ENCODE measurements at places on chromosomes 16 and 17.
A peak's percentile ranks its signal among the peaks of the same experiment; 100 is the strongest.

GRCh38 chr17:38569701-38570512 lies 35.8 kb downstream of the SRCIN1 start:
- no peak for DNase-seq

DNA sequence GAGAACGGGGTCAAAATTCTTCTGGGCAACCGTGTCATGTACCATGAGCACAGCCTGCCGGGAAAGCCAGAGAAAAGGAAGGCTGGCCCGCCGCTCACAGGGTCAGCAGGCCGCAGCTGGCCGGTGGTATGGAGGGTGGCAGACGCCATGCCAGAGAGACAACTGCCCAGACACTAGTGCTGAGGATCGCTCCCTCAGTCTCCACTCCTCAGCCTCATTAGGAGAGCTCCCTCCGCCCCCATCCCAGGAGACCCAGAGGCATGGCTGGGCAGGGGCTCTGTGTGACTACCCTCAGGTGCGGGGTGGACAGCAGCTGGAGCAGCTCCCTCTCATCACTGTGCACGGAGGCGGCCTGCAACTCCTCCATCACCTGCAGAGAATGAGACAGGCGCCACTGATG lies 3.2 kb downstream of the MPP3 start:
- DNase-seq, result no peak

GRCh38 chr16:57137566-57138273 lies 45.3 kb downstream of the CPNE2 start:
- no peak for DNase-seq

- DNase-seq, result no peak
Observed at GRCh38 chr17:8463099-8463498, 27.4 kb downstream of the NDEL1 start.

- peak; percentile 61 for DNase-seq
Observed at GRCh38 chr16:69386596-69386995, 789 bp upstream of the TERF2 start.

- DNase-seq, result no peak
Observed at GRCh38 chr17:61733021-61733420, 130.3 kb downstream of the BRIP1 start.

DNA sequence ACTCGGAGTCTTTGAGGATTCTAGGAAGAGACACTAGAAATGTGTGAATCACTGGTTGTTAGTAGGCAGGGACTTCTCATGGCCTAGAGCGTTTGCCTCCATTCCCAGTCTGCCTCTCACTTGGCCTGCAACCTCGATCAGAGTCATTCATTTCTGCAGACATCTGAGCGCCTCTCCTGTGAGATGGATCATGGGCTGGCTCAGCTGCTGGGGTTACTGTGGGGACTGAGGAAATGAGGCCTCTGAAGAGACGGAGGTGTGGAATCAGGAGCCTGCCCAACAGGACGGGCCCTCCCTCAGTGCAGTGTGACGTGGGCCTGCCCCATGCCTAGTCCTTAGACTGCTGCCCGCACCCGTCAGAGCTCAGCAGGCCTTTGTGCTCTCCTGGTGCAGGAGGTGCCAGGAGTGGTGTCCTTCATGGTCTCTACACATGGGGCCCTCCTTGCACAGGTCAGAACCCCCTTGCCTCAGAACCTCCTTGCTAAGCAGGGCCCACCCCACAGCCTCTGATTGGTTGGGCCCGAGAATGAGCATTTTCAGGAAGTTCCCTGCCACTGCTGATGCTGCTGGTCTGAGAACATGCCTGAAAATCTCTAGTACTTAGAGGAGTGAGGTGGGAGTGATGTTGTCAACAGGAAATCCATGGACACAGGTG lies 99.4 kb downstream of the NPIPB11 start:
- DNase-seq, result peak; percentile 48

- no peak for DNase-seq
Observed at GRCh38 chr17:42414704-42415409, 8.2 kb downstream of the CAVIN1 start.

DNA sequence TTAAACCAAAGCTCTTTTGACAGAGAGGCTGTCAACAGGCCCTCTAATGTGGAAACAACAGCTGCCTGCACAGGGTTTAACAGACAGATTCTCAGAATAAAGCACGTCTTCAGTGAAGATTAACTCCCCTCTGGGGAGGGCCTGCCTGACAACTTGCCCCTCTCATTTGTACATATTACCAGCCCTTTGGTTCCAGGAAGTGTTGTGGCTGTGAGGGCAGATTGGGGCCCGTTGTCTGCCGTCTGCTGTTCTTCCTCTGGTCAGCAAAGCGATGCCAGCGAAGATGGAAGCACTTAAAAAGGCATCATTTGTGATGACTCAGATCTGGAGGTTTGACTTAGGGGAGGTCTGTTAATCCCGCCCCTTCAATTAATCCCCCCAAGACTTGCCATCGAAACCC lies 177.0 kb upstream of the IRX6 start:
- no peak for DNase-seq

- peak; percentile 65 for DNase-seq
Observed at GRCh38 chr17:29613352-29613837, 9.3 kb downstream of the CORO6 start.

DNA sequence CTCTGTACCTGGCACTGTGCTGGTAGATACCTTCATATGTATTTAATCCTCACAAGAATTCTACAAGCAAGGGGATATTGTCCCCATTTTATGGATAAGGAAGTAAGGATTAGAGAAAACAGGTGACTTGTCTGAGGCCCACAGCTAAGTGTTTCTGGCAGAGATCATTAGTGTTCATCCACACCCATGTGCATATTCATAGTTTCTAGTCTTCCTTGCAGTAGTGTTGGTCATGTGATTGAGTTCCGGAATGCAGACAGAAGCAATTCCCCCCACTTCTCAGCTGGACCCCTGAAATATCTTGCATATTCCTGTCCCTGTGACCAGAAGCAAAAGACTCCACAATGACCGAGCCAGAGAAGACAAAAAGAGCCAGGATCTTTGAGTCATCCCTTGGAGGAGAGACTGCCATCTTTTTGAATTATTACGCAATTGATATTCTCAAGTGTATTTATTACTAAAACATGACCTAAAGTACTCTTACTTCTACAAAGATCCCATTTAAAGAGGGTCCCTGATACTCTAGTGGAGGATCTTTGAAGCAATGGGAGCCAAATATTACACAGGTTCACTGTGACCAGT lies 43.4 kb downstream of the SOX9 start:
- no peak for DNase-seq

- no peak for DNase-seq
Observed at GRCh38 chr17:34166352-34166751, 88.7 kb upstream of the CCL2 start.

DNA sequence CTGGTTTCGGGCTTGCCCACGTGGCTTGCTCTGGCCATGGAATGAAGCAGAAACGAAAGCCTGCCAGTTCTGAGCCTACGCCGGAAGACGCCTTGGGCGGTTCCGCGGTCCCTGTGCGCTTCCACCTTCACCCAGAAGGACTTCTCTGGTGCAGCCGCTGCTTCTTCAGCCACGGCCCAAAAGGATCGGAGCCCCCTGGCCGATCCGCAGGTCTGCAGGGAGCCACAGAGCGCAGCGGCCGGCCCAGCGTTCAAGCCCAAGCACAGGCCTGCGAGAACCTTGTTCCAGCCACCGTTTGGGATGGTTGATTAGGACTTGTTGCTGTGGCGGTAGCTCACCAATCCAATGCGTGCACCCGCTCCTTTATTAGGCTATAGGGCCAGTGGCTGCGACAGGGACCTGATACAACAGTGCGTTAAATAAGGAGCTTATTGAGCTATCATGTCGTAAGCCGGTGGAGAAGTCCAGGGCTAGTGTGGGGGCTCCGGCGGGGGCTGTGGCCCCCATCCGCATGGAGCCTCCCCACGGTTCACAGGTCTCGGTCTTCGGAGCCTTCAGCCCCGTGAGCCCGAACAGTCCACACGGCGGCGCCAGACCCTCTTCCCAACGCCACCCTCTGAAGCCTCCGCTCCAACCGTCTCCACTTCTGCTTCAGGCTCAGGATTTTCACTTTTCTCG lies 10.2 kb upstream of the MPP2 start:
- DNase-seq, result no peak

DNA sequence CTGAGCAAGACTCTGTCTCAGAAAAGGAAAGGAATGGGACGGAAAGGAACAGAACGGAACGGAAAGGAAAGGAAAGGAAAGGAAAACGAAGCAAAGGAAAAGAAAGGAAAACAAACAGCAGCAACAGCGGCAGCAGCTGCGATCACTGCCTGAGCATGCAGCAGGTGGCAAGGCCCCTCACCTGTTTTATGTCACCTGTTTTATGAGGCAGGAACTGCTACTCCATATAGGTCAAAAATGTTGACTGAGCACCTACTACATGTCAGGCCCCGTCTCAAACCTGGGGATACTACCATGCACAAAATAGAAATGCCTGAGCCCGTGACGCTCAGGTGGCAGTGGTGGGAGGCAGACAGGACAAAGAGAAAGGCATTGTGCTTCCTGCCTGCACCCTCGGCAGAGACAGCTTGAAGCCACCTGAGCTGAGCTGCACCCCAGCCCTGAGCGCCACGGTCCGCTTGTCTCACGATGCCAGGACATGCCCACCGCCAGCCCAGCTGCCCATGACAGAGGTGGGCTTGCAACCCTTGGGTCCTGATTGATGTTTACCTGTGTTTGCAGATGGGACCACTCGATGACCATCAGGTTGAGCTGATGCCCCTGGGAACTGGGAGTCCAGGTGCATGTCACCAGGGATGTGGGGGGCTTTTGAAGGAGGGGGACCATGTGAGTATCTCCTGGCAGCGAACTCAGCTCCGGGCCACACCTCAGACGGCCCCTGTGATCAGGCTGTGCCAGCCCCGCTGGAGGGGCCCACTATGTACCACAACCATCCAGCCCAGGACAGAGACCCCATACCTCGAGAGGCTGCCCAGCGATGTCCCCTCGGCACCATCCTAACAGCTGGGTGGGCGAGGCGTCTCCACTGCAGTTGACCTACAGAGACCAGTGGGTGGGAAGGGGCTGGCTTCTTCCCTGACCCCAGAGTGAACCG lies 77.4 kb downstream of the RMI2 start:
- no peak for DNase-seq

GRCh38 chr17:82876602-82877379 lies 37.0 kb upstream of the ZNF750 start:
- DNase-seq, result peak; percentile 49

DNA sequence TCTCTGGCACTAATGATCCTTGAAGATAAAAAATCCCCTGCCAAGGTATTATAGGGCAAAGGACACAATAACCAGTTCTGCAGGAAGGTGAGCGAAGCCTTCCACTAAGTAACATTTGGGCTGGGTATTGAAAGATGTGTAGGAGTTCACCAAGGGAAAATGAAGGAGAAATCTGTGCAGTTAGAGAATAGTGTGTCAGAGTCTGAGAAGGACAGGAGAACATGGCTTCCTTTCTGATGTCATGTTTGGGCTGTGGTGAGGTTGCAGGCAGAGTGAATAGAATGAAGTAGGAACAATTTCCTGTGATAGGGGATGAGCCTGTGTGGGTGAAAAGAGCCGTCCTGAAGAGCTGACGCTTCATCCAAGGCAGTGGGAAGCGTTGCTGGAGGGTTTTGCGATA lies 24.1 kb upstream of the CIITA start:
- no peak for DNase-seq

DNA sequence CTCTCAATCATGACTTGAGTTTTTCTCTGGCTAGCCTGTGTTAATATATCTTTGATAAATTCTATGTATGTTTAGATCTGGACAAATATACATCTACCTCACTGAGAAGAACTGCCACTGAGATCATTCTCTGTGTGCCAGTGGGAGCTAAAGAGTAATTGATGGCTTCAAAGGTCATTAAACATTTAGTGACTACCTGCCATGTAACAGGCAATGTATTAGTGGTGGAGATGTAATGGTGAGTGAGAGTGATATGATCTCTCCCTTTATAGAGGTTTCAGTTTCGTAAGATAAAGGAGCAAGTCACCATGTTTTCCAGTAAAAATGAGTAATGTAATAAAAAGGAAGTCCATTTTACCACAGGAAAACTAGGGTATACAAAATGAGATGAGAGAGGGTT lies 235.8 kb upstream of the CDH8 start:
- DNase-seq, result no peak

DNA sequence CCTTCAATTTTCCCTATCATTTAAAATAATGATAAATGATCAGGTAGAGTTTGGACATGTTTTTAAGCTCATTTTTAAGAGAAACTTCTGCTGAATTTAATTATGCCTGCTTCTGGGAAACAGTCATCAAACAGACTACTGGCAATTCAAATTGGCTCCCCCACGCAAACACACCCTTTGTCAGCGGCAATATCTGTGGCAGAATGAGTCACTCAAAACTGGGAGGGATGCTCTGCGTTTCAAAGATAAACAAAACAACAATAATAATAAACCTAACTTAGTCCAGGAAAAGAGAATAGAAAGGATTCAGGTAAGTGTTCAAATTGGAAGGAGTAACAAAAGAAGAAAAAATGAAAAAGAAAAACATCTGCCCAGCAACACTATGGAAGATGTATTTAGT lies 108.1 kb upstream of the ERCC4 start:
- DNase-seq, result no peak

DNA sequence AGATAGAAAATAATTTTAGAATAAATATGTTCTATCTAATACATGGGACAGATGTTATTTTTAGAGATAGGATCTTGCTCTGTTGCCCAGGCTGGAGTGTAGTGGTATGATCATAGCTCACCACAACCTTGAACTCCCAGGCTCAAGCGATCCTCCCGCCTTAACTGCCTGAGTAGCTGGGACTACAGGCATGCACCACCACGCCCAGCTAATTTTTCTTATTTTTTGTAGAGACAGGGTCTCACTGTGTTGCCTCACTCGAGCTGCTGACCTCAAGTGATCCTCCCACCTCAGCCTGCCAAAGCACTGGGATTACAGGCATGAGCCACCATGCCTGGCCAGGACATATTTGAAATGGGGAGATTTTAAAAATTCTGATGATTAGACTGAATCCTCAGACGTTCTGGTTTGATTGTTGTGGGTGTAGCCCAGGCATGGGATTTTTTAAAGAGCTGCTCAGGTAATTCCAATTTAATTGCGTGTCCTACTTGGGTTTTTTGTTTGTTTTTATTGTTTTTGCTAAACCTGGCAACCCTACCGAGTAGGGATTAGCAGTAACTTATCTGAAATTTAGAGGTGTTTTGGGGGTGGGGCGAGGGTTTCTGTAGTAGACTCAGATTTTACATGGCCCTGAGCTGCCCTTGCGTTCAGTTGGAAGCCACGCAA lies 142.9 kb downstream of the RAB11FIP4 start:
- DNase-seq, result no peak

GRCh38 chr16:24988593-24989338 lies 26.4 kb downstream of the ARHGAP17 start:
- peak; percentile 83 for DNase-seq

- no peak for DNase-seq
Observed at GRCh38 chr17:68302066-68302564, 10.8 kb downstream of the ARSG start.

DNA sequence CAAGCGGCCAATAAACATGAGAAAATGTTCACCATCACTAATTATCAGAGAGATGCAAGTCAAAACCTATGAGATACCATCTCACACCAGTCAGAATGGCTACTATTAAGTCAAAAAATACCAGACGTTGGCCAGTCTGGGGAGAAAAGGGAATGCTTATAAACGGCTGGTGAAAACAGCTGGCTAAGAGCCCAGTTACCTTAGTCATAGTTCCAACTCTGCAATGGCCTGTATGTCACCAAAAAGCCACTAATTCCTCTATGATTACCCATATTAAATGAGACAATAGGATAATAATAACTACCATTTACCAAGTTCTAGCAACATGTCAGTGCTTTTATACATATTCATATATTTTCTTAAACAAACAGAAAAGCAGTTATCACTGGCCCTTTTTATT lies 42.9 kb upstream of the CDRT4 start:
- DNase-seq, result peak; percentile 83
